Memory B cell (primary cell): ENCODE measurements at places on chromosomes 2 and 18.
A peak's percentile ranks its signal among the peaks of the same experiment; 100 is the strongest.

- H3K4me1 ChIP-seq = peaks cover 27% of the 10 kb centered on the region
- peak overlapping the region; percentile 75 for H3K4me3 ChIP-seq
- DNase-seq = peak; percentile 48
Observed at GRCh38 chr2:84946204-84947009, 24.6 kb upstream of the KCMF1 start.

- no peaks in the 10 kb centered on the region for H3K27me3 ChIP-seq
- H3K36me3 ChIP-seq = peaks cover 11% of the 10 kb centered on the region
- DNase-seq = no peak
- no peak overlapping the region for H3K27ac ChIP-seq
- peaks cover 11% of the 10 kb centered on the region for H3K4me1 ChIP-seq
Observed at GRCh38 chr18:9742524-9743131, 34.5 kb downstream of the RAB31 start.

DNA sequence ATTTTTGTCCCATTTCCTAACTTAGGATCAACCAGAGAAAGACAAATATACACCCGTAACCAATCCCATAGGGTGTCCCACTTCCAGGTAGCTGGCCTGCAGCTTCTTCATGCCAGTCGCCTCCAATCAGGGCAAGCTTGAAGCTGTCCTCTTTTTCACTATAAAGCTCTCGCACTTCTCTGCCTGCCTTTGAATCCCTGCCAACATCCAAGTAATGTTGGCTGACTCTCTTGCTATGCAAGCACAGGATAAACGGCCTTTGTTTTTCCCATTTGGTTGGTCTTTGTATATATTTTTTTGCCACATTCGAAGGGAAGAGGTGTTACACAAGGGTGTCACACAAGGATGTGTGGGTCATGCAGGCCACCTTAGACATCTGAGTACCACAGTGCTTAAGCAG, 388.8 kb downstream of the CBLN2 start:
- H3K4me1 ChIP-seq = peaks cover under 1% of the 10 kb centered on the region
- H3K36me3 ChIP-seq = no peaks in the 10 kb centered on the region
- no peak overlapping the region for H3K4me3 ChIP-seq
- no peaks in the 10 kb centered on the region for H3K27me3 ChIP-seq
- no peak overlapping the region for H3K27ac ChIP-seq

DNA sequence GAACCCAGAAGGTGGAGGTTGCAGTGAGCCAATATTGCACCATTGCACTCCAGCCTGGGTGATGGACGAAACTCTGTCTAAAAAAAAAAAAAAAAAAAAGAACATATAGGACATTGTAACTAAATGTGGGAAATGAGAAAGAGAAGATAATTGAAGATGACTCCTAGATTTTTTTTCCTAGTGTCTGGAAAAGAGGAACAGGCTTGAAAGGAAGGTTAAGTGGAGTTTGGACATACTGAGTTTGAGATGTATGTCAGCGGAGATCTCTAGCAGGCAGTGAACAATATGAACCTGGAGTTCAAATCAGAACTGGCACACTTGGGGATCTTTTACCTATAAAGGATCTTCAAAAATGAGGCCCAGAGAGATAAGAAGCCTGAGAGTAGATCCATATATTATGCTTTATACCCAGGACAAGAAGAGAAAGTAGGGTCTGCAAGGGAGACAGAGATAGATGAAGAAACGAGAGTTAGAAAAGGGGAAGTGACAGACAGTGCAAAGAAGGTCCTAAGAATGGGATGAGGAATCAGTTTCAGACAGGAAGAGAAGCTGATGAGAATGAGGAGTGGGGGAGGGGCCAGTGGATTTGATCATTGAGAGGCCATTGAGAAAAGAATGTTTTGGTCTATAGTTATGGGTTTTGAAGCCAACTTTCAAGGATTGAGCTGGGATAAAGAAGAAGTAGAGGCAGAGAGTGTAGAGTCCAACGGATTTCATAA, 46.9 kb upstream of the CD28 start:
- H3K4me3 ChIP-seq = no peak overlapping the region
- no peaks in the 10 kb centered on the region for H3K36me3 ChIP-seq
- no peak overlapping the region for H3K27ac ChIP-seq
- H3K27me3 ChIP-seq = peaks cover 13% of the 10 kb centered on the region
- DNase-seq = no peak

- no peak overlapping the region for H3K4me3 ChIP-seq
- H3K27me3 ChIP-seq = peaks cover 10% of the 10 kb centered on the region
- no peaks in the 10 kb centered on the region for H3K36me3 ChIP-seq
- H3K27ac ChIP-seq = no peak overlapping the region
Observed at GRCh38 chr2:221975151-221975550, 323.6 kb downstream of the PAX3 start.

DNA sequence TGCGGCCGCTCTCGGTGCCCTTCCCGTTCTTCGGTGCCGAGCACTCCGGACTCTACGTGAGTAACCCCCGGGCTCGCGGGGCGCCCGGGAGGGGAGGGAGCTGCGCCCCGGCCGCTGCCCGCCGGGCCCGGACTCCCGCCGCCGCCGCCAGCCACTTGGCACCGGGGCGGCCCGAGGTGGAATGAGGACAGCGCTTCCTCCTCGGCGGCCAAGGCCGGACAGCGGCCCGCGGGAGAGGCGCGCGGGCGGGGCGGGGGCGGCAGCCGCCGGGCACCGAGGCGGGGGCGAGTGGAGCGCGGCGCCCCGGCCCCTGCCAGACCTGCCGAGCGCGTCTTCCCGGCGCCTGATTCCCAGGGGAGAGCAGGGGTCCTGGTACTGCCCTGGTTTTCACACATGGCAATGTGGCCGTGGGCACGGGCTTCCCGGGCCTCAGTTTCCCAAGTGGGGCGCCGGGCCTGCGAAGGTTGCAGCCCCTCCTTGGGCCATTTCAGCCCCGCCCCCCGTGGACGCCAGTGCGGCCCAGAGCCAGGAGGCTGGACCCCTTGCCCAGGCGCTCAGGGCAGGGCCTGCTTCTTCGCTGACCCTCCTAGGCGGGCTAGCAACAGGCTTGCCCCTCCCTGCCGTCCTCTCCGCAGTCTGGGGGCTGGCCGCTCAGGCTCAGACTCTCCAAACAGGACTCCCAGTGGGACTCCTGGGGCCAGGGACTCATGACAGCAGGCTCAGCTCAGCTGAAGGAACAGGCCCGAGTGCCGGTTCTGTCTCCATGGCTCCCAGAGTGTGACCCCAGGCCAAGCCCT, 775 bp downstream of the SNED1 start:
- H3K36me3 ChIP-seq = peaks cover 2% of the 10 kb centered on the region
- H3K4me1 ChIP-seq = peaks cover 6% of the 10 kb centered on the region
- no peak for DNase-seq
- peak overlapping the region; percentile 67 for H3K27ac ChIP-seq
- peaks cover 21% of the 10 kb centered on the region for H3K27me3 ChIP-seq

DNA sequence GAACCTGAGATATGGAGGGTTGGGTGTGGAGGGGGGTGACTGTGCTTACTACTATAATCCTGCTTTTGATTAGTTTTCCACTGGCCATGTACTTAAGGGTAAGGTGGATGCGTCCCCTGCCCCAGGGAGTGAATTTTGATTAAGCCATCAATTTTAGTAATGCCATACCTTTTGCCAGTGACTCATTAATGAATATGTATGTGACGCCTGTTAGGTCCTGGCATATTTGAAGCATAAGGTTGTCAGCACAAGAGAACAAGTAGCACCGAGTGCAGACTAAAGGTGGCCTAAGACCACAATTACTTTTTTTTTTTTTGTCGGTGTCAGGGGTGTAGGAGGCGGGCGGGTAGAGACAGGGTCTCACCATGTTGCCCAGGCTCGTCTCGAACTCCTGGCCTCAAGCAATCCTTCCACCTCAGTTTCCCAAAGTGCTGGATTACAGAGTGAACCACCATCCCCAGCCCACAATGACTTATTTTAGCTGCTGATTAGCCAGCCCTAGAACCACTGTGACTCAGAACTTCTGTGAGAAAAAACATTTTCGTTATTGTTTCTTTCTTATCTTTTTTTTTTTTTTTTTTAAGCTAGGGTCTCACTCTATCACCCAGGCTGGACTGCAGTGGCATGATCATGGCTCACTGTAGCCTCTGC, 7.0 kb downstream of the TANC1 start:
- H3K36me3 ChIP-seq = no peaks in the 10 kb centered on the region
- H3K27me3 ChIP-seq = peaks cover 18% of the 10 kb centered on the region
- H3K4me1 ChIP-seq = no peaks in the 10 kb centered on the region
- no peak for DNase-seq
- H3K27ac ChIP-seq = no peak overlapping the region

DNA sequence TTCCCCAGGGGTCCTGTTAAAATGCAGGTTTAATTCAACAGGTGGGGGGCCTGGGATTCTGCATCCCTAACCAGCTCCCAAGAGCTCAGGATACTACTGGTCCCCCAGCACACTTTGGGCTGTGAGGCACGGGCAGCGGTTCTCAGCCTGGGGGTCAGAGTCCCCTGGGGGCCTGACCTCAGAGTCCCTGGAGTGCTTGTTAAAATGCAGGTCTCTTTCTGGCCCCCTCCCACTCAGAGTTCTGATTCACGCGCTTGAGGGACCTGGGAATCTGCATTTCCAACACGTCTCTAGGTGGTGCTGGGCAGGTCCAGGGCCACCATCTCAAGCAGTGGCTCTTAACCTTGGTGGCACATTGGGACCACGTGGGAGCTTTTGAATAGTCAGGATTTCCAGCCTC, 2.8 kb upstream of the OTOS start:
- DNase-seq = no peak
- peaks cover 7% of the 10 kb centered on the region for H3K4me1 ChIP-seq
- no peak overlapping the region for H3K27ac ChIP-seq
- peaks cover 24% of the 10 kb centered on the region for H3K27me3 ChIP-seq

- H3K27me3 ChIP-seq = no peaks in the 10 kb centered on the region
- H3K4me1 ChIP-seq = peaks cover 33% of the 10 kb centered on the region
- no peak overlapping the region for H3K4me3 ChIP-seq
Observed at GRCh38 chr2:239220981-239221396, 179.8 kb downstream of the HDAC4 start.

GRCh38 chr2:121376535-121377250, 91.7 kb upstream of the TFCP2L1 start:
- peaks cover 7% of the 10 kb centered on the region for H3K4me1 ChIP-seq
- peaks cover 65% of the 10 kb centered on the region for H3K36me3 ChIP-seq
- no peak overlapping the region for H3K27ac ChIP-seq
- no peak overlapping the region for H3K4me3 ChIP-seq
- DNase-seq = no peak
- no peaks in the 10 kb centered on the region for H3K27me3 ChIP-seq

DNA sequence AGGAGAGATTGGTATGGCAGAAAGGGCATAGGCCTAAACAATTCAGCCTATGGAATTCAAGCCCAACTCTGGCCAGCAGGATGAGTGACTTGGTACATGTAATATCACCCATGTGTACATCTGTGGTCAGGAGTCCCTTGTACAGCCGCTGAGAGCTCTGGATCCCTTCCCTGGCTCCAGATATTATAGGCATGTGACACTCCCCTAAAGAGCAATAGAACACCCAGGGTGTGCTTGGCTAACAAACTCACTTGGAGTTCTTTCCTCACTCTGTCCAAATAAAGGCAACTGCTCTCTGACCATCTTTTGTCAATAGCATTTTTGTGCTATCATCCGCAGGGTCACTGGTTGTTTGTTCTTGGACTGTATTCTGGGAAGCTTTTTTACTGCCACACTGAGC, 197.4 kb upstream of the NCKAP5 start:
- H3K27ac ChIP-seq = no peak overlapping the region
- no peaks in the 10 kb centered on the region for H3K36me3 ChIP-seq
- no peak for DNase-seq
- peaks cover 1% of the 10 kb centered on the region for H3K27me3 ChIP-seq

DNA sequence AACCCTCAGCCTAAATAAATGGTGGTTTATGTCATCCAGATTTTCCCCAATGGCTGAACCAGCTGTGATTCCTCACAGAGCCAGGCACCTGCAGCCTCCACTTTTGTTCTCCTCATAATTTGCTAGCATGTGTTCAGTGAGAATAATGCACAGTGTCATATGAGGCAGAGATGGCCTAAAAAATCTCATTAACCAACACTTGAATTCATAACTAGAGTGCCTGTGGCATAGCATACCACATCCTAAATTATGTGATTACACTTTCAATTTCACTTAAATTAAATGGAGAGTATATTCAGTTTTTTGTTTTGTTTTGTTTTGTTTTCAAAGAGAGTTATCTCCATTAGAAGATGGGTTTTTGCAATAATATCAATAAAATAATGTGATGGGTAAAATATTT, 488.0 kb downstream of the CBLN2 start:
- DNase-seq = no peak
- H3K4me1 ChIP-seq = no peaks in the 10 kb centered on the region
- no peak overlapping the region for H3K27ac ChIP-seq
- no peaks in the 10 kb centered on the region for H3K27me3 ChIP-seq

GRCh38 chr2:150020937-150021673, 433.5 kb upstream of the MMADHC start:
- no peaks in the 10 kb centered on the region for H3K4me1 ChIP-seq
- no peak overlapping the region for H3K4me3 ChIP-seq
- H3K36me3 ChIP-seq = no peaks in the 10 kb centered on the region
- no peak for DNase-seq
- no peaks in the 10 kb centered on the region for H3K27me3 ChIP-seq
- no peak overlapping the region for H3K27ac ChIP-seq

GRCh38 chr2:207137596-207138337, 28.0 kb downstream of the KLF7 start:
- no peaks in the 10 kb centered on the region for H3K27me3 ChIP-seq
- H3K36me3 ChIP-seq = peaks cover 7% of the 10 kb centered on the region
- H3K4me1 ChIP-seq = peaks cover 44% of the 10 kb centered on the region
- H3K27ac ChIP-seq = no peak overlapping the region
- DNase-seq = no peak

GRCh38 chr18:50451100-50451842, 76.4 kb downstream of the SKA1 start:
- no peaks in the 10 kb centered on the region for H3K4me1 ChIP-seq
- H3K36me3 ChIP-seq = no peaks in the 10 kb centered on the region
- no peak for DNase-seq
- peaks cover 16% of the 10 kb centered on the region for H3K27me3 ChIP-seq

GRCh38 chr18:56389190-56389589, 249.2 kb downstream of the TXNL1 start:
- DNase-seq = no peak
- H3K27me3 ChIP-seq = peaks cover under 1% of the 10 kb centered on the region
- no peaks in the 10 kb centered on the region for H3K36me3 ChIP-seq
- no peak overlapping the region for H3K4me3 ChIP-seq
- no peaks in the 10 kb centered on the region for H3K4me1 ChIP-seq

DNA sequence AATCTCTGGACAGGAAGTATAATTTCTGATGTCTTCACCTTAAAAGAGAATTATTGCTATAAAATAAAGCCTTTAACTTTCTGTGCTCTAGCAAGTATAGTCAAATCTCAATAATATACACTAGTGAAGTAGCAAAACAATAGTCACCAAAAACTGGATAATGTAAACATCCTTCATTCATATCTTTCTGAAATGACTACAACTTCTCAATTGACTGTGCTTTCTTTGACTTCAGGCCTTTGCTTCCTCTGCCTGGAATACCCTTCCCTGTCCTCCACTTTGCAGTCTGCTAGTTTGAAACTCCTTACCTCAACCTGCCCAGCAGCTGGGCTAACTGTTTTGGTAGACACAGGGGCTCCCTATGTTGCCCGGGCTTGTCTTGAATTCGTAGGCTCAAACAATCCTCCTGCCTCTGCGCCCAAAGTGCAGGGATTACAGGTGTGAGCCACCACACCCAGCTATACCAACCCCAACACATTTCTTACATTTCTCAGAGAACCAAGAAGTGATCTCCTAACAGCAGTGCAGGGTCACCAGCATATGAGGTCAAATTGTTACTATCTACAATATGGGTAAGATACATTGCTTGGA, 6.6 kb upstream of the PCBP1 start:
- no peak overlapping the region for H3K27ac ChIP-seq
- DNase-seq = no peak
- H3K36me3 ChIP-seq = peaks cover 26% of the 10 kb centered on the region
- H3K27me3 ChIP-seq = no peaks in the 10 kb centered on the region
